ENCODE measurements at places on chromosomes 2 and 18. TPM values are rescaled to one million over a fixed set of nuclear protein-coding genes. Genes with fewer than 3 reads are reported as not detected.

Gene PSMA8
- not detected for total RNA-seq

Gene COBLL1
- total RNA-seq: 2.9 TPM

Gene SERPINB12
- not detected for total RNA-seq

Gene SCTR
- not detected for total RNA-seq

Gene SCN9A
- total RNA-seq: 1.1 TPM

Gene MZT2A
- 193 TPM for total RNA-seq

Gene ELOA2
- total RNA-seq: not detected

Gene TSPYL6
- total RNA-seq: not detected

Gene TMEM247
- not detected for total RNA-seq

Gene TIGD1
- total RNA-seq: 12.2 TPM
